Neuronal stem cell (in vitro differentiated cells): ENCODE measurements at places on chromosomes 7 and 10.

- DNase-seq: no peak
Measured at GRCh38 chr10:29823553-29824080, 188.8 kb upstream of the SVIL start.

DNA sequence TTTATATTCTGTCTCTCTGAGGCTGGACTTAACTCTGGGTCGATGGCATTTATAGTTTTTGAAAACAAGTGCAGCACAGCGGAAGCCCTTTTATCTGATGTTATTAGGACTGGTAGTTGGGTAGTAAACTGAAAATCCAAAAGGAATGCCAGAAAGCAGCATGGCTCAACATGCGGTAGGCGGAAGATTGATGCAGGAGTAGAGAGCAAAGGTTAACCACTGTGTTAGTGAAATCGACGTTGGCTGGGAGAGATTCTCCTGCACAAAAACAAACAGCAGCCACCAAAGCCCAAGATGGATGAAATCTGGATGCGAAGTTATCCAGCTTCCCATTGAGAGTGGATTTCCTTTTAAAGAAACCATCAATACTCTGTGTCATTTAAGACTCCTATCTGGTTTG lies 54.5 kb upstream of the EMX2 start:
- DNase-seq: no peak

- DNase-seq: no peak
Measured at GRCh38 chr7:51242007-51242691, 74.5 kb downstream of the COBL start.

- DNase-seq: no peak
Measured at GRCh38 chr7:132207211-132207610, 369.1 kb downstream of the PLXNA4 start.

- peak; percentile 47 for DNase-seq
Measured at GRCh38 chr10:2978111-2978510, 89.2 kb upstream of the PFKP start.

- DNase-seq: no peak
Measured at GRCh38 chr10:28558186-28558585, 25.3 kb downstream of the WAC start.

GRCh38 chr10:44962870-44963738 lies 3.5 kb downstream of the RASSF4 start:
- no peak for DNase-seq

GRCh38 chr7:134070673-134071072 lies 56.5 kb upstream of the LRGUK start:
- no peak for DNase-seq

DNA sequence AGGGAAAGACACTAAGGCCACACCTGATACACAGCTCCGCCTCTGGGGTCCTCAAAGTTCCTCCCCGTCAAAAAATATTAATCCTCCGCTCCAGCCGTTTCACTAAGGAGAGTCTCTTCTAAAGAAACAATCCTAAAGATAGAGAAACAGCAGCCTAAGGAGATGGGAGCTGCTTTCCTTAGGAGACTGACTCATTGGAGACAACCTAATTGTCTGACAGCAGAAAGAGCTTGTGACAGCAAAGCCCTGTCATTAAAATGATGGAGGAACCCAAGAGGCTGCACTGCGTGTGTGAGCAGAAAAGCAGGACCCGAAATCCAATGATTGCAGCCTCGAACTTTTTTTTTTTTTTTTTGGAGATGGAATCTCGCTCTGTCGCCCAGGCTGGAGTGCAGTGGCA lies 44.0 kb upstream of the TNRC18 start:
- DNase-seq: no peak

GRCh38 chr7:7443806-7444350 lies 91.8 kb downstream of the COL28A1 start:
- no peak for DNase-seq

- no peak for DNase-seq
Measured at GRCh38 chr7:50423860-50424259, 26.3 kb downstream of the FIGNL1 start.

DNA sequence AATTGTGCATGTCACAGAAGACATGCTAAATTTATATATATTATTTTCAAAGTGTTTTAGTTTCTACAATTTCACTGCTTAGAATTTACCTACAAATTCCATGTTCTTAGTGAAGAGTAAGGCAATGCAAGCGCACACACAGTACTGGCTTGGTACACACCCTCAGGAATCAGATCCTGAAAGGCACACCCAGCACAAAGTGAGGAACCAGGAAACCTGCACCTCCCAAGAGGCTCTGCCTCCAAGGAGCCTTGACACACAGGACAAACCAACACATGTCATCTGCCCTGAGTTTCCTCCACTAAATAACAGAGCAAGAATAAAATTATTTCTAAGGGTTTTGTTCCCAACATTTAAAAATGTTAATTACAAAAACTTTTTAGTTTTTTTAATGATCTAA lies 156.2 kb downstream of the PARD3 start:
- no peak for DNase-seq

GRCh38 chr10:92146107-92146506 lies 144.8 kb downstream of the CPEB3 start:
- DNase-seq: no peak

DNA sequence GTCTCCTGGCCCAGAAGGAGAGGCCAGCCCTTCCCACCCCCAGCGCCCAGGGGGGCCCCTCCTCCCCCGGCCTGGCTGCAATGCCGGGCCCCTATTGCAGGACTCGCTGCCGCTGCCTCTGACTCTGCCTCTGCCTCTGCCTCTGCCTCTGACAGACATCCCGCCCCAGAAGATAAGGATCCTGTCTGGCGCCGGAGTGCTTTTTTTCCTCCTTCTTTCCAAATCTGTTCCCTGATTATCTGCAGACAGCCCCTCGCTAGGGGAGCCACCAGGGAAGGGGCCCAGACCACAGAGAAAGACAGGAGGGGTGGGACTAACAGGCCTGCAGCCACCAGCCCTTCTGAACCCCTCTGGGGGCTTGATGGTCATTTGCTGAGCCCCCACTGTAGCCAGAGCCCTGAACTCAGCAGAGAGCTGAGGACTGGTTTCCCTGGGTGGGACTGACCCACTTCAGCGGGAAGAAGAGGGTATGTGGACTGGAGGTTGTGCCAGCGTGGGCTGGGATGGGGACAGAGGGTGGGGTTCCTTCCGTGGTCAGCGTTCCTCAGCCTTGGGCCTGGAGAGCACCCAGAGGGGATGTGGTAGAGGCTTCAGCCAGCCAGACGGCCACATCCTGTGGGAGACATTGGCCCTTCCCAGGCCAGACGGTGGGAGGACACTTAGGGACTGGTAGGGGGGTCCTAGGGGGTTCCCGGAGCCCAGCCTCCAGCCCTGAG lies 22.8 kb downstream of the UNC5B start:
- DNase-seq: no peak

- no peak for DNase-seq
Measured at GRCh38 chr10:113753020-113753692, 1.7 kb downstream of the PLEKHS1 start.

DNA sequence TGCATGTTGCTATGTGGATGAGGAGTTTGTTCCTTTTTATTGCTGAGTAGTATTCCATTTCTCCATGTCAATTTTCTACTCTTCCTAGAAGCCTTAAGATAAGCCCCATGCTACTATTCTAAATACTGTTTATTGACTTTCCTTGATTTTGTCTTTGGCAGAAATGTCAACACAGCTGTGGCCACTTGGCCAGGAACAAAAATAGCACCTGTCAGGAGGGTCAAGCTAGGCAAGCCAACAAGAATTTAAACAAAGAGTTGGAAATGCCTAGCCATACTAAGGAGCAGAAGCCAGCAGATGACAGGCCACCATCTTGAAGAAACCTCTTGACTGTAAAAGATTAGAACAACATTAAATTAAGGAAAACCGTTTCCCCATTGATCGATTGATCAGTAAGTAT lies 34.7 kb downstream of the JAZF1 start:
- no peak for DNase-seq

DNA sequence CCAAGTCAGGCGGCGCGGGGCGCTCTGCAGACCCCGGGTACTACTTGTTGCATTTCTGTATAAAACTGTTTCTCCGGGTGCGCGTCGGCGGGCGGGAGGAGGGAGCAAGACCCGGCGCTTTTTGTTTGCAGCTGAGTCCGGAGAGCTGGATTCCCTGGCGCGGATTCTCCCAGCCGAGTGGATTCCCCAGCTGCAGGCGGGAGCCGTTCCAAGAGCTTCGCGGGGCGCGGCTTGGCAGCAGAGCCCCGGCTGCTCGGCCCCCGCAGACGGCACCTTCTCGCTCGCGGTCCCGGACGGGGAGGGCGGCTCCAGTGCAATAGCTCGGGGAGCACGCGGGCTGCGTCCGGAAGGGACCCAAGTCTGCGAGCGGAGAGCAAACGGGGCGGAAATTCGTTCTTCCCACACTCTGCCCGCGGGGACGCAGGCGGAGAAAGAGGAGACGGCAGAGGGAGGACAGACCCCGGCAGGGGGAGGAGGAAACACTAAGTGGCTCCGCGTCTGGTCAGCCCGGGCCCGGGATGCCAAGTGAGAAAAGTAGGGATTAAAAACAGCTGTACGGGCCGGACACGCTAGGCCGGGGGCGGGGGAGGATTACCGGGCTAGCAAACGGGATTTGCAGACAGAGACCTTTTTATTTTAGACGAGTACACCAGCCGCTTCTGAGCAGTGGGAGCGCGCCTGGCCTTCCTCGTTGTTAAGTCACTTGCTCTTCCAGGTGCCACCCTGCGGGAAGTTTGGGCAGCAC lies at the start of gene TRIL:
Gene TRIL (minus strand): TSS at position 96 of the 745 bp plus-strand sequence. CDS start 284 bp downstream, outside the sequence.
- DNase-seq: peak; percentile 77

DNA sequence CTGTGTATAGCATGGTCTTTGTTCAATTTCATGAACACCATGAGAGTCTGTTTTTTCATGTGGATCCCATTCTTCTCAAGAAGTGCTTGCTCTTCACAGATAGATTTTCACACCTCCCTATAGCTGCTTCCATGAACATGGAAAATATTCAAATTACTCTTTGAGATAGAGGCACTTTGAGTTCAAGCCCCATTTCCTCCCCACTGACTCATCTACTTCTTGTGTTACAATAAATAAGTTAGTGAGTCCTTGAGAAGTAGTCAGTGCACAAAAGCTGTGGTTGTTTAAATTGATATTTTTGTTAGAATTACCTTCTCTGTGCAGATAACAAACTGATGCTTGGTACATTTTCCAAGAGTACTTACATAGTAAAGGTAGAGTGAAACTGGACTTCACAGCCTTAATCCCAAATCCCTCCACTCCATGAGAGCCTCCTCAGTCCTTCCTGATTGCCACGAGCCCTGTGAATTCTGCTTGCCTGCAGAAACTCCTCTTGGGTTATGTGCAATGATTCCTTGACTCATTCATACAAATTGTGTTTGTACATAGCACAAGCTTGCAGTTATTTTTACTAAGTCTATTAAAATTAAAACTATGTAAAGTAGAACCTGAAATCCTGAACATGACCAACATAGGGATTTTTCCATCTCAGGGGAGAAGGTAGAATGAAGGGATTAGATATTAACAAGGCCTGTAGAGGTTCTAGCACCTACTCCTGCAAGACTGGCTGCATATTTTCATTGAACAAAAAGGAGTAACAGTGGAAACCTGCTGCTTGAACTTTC lies 496.2 kb downstream of the TNS3 start:
- no peak for DNase-seq

- DNase-seq: no peak
Measured at GRCh38 chr7:131995324-131995723, 438.9 kb upstream of the PODXL start.

- DNase-seq: no peak
Measured at GRCh38 chr7:138625084-138625848, 75.9 kb downstream of the SVOPL start.

GRCh38 chr7:26151096-26151495 lies 902 bp upstream of the NFE2L3 start:
- DNase-seq: no peak

GRCh38 chr7:17902599-17902998 lies 37.7 kb downstream of the SNX13 start:
- no peak for DNase-seq

DNA sequence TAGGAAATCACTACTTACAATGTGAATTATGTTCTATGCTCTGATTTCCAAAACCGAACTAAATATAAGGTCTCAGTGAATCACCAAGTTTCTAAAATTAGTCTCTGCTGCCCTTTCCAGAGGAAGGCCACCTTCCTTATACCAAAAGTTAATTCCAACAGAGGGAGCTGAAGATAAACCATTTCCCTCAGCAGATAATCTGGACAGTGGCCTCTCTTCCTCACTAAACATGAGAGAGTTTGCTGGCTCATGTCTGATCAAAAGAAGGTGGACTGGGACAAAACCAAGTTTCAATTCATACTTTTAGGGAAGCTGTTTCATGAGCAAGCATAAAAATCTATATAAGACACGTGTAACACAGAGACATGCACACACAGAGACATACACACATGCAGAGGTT lies 6.4 kb downstream of the FEZF1 start:
- DNase-seq: no peak

GRCh38 chr7:132869166-132869861 lies 212.6 kb downstream of the CHCHD3 start:
- DNase-seq: no peak

DNA sequence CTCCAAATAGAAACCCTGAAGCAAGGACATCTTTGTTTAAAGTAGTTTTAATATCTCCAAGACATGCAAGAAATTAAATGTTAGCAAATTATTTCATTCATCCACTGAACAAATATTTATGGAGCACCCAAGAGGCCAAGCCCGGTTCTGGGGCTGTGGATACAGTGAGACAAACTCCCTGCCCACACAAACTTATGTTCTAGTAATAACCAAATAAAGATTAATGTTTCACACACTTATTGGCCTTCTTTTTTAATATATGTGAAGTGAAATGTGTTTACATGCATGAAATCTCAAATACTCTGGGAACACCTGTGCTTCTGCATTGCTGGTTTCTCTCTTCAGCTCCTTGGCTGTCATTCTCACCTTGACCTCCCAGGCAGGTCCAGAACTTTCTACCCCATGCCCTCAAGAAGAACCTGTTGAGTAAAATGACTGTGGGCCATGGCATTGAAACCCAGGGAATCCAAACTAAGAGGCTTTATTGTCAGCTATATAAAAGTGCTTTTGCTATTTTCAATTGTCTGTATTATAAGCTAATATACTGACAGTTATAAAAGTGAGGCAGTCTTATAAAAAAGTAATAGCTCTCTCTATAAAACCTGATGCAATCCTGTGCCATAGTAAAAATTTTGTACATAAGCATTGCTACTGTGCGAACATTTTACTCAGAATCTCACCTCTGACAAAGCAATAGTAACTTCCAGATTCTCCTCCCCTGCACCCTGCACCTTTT lies 43.7 kb downstream of the SVIL start:
- no peak for DNase-seq

- peak; percentile 15 for DNase-seq
Measured at GRCh38 chr10:24008164-24009091, 200.5 kb upstream of the KIAA1217 start.

GRCh38 chr10:12993595-12993994 lies 7.9 kb downstream of the CCDC3 start:
- DNase-seq: no peak

DNA sequence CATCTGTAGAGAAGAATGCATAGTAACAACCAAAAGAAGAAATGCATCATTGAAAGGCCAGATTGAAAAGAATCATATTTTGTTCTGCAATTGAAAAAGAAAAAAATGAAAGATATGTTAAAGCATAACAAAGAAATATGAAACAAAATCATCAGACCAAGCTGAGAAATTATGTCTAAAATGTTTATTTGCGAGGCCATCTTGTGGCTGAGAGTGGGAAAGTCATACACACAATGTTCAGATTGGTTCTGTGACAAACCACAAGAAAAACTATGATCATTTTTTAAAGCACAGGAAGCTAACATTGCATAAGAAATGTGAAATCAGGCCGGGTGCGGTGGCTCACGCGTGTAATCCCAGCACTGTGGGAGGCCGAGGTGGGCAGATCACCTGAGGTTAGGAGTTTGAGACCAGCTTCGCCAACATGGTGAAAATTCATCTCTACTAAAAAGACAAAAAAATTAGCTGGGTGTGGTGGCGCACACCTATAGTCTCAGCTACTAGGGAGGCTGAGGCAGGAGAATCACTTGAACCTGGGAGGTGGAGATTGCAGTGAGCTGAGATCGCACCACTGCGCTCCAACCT lies 36.6 kb downstream of the ABCB5 start:
- DNase-seq: no peak
